ENCODE measurements at places on chromosomes 1 and 21.

DNA sequence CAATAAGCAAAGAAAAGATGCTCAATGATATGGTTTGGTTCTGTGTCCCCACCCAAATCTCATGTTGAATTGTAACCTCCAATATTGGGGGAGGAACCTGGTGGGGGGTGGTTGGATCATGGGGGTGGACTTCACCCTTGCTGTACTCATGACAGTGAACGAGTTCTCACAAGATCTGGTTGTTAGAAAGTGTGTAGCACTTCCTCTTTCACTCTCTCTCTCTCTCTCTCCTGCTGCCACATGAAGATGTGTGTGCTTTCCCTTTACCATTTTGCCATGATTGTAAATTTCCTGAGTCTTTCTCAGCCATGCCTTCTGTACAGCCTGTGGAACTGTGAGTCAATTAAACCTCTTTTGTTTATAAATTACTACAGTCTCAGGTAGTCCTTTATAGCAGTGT lies 248.4 kb downstream of the HHIPL2 start:
- DNase-seq: no peak

DNA sequence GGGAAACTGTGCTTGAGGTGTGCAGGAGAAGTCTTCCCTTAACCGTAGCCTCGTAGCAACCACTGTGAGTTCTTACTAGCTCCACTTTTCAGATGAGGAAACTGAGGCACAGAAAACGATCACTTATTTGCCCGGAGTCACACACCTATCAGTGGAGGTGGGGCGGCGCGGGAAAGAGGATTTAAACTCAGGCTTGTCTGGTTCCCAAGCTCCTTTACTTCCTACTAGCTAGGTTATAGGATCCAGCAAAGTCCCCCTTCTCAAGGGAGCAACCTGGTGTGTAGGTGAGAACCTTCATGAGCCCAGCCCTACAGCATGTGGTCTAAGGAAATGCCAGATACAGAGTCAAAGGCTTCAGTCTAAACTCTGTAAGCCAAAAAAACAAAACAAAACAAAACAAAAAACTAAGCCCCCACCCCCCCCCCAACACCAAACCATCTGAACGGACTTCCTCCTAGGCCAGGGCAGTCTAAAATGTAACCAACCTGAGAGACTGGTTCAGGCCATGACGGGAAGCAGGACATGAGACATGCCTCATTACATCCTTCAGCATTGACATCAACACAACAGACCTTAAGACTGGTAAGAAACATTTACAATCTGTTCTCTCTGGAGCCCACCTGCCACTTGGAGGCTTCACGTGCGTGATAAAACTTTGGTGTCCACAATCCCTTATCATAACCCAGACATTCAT lies 709 bp upstream of the FBXO42 start:
- no peak for DNase-seq

GRCh38 chr1:64263335-64263734 lies 59.9 kb downstream of the UBE2U start:
- DNase-seq: no peak

GRCh38 chr1:39701049-39701439 lies 9.8 kb upstream of the HPCAL4 start:
- DNase-seq: no peak

GRCh38 chr1:222251847-222252246 lies 296.1 kb downstream of the HHIPL2 start:
- no peak for DNase-seq

DNA sequence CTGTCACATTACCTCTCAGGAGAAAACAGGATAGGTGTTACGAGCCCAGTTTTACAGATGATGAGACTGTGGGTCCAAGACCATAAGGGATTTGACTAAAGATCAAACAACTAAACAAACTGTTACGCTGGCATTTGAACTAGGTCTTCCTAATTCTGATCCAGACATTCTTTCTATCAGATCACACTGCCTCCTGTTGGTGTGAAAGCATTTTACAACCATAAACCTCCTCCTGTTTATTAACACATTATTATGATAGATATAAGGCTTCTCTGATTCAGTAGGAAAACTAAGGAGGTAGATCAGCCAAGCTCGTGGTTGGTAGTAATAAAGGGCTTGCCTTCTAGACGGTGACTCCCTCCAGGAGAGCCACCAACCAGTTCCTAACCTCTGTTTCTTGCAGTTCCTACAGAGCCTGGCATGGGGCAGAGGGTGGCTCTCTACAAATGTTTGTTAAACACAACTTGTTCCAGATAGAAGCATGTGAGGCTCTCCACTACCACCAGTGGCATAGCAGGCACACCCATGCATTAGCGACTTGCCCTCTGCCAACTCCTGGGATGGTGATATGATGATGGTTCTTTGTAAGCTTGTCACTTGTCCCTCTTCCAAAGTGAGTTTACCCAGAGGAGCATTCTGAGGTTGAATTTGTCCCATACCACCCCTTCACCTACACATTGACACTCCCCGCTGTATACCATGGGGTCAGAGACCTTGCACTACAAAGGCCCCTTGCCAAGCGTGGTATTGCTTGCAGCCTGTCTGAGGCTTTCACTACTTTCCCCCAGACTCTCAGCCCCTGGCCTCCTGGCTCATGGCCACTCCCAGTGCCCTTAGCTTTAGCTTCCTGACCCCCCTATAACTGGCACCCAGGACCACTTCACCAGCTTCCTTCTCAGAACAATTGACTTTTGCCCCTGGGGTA lies 96.4 kb upstream of the HOOK1 start:
- peak; percentile 49 for DNase-seq

GRCh38 chr1:46081206-46081605 lies 51.2 kb downstream of the PIK3R3 start:
- no peak for DNase-seq

GRCh38 chr1:111709986-111710385 lies 29.2 kb downstream of the INKA2 start:
- no peak for DNase-seq

- no peak for DNase-seq
These were observed 114.0 kb upstream of the GJB5 start for GRCh38 chr1:34640654-34641401.

- DNase-seq: no peak
These were observed 167.3 kb downstream of the ZZZ3 start for GRCh38 chr1:77514921-77515776.

GRCh38 chr21:40339050-40339449 lies 471.8 kb downstream of the PCP4 start:
- DNase-seq: no peak

GRCh38 chr1:170804419-170804818 lies 130.9 kb upstream of the MROH9 start:
- DNase-seq: no peak

DNA sequence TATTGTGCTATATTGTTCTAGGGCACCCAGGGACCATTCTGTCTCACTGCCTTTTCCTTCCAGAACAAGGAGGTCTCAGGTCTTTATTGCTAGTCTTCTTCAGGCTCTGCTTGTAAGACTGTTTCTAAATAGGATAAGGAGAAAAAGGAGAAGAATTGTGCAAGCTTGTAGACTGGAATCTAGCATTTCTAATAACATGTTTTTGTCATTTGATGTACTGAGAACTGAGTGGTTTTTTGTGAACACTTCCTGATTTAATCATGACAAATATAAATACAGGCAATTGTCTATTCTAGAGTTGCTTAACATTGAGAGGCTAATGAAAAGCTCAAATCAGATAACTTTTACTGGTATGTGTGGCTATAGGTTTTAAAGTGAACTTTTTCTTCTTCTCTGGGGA lies 77.6 kb downstream of the CLIC4 start:
- DNase-seq: no peak

DNA sequence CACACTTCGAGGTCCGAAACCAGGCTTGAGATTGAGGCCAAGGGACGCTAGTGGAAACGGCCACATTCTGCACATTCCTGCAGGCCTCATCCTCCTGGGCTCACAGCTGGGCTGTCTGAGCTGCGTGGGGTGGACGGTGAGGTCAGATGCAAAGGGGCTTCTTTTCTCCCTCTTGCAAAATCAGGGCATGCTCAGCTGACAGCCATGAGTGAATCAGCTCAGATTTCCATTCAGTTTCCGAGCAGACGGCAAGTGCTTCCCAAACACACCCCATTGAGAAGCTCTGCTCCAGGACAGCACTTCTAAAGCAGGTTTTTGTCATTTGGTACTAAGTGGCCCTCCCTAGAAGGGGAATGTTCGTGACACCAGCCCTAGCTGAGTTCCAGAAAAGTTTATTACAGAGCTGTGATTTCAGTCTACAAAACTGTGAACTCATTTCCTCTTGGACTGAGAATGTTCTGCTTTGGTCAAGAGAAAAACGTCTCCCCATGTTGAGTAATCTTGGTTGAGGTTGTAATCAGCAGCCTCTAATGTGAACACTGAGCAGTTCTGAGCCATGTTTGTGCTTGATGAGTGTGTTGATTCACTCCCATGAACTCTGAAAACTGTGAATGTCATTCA lies 10.0 kb downstream of the PDPN start:
- no peak for DNase-seq

GRCh38 chr1:247218121-247218651 lies 37.7 kb upstream of the VN1R5 start:
- no peak for DNase-seq

DNA sequence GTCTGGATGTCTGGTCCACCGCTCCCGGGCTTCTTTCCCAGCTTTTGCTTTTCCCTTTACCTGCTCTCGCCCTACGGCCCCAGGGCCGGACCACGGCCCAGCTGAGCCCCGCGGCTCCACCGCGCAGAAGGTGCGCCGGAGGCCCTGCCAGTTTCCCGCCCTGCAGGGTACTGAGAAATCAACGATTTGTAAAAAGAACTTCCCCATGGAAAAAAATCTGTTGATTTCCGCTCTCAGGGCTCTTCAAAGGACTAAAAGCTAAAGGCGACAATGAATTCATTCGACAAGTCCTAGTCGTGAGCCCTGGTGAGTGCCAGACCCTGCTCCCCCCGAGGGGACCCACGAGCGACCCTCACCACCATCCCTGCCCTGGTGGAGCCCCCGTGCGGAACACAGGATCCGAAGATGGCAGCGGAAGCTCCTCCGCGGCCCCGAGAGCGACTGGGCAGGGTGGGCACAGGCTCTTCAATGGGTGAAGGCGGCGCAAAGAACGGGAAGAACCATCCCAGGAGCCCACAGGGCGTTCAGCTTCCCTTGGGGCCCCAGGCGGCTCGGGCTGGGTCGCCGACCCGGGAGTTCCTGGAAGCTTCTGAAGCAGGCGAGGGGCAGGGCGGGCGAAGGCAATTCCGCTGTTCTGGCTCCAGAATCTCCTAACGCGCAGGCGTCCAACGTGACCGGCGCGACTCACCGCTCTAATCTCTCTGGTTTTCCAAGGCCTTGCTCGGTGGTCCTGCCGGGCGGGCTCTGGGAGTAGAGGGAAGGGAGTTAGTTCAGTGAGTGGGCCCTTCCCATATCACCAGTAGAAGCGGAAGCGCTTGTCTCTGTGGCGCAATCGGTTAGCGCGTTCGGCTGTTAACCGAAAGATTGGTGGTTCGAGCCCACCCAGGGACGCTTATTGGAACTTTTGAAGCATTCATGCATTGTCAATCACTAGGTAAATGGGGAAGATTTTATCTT lies 6.6 kb upstream of the RNU1-2 start:
- DNase-seq: no peak

DNA sequence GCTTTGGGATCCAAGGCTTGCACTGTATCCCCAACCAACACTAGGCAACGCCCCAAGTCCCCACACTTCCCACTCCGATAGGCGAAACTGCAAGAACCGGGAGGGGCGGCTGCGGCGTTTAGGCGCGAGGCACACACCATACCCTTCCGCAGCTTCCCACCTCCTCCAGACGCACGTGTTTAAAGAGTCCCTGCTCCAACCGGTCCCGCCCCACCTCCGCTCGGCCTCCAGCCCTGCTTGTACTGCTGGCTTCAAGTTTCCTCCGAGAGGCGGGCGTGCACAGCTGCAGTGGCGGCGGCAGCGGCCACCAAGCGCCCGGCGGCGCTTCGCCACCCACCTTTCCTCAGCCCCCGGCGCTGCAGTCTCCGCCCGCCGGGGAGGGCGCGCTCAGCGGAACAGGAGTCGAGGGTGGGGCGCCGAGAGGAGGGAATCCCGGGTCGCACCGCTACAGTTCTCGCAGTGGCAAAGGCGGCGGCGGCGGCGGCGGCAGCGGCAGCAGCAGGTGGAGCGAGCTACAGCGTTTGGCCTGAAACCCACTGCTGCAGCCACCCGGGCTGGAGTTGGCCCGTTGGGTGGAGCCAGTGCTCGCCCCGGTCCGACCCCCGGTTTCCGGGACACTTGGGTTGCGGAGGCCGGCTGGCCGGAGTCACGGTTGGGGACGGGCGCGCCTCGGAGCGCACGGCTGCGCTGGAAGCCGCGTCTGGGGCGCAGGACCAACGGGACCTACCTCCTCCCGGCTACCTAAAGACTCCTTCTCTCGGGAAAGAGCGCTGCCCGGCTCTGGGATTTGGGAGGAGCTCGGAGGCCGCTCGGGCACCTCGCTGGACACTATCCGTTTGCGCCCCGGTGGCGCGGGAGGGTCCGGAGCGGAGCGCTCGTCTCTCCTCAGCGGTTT lies at the start of gene CNIH3:
TSS of gene CNIH3 (plus strand) at position 457 of the 895 bp plus-strand sequence. CDS start 858 bp downstream, outside the sequence.
- DNase-seq: peak; percentile 85

DNA sequence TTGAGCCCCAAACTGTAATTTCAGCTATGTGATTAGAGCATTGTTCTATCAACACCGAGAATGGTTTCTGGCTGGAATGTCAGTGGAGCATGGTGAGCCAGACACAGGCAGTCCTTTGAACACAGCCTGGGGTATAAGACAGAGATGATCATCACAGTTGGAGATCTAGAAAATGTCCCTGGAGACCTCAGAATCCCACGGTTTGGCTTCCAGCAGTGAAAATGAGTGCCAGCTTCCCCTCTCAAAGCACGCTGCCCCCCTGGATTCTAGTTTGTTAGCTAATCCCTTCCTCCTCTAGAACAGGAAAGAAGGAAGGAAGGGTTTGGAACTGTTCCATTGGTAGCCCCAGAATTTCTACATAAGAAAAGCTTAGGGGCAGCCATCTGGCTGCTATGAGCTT lies 59.9 kb upstream of the JAK1 start:
- DNase-seq: no peak

DNA sequence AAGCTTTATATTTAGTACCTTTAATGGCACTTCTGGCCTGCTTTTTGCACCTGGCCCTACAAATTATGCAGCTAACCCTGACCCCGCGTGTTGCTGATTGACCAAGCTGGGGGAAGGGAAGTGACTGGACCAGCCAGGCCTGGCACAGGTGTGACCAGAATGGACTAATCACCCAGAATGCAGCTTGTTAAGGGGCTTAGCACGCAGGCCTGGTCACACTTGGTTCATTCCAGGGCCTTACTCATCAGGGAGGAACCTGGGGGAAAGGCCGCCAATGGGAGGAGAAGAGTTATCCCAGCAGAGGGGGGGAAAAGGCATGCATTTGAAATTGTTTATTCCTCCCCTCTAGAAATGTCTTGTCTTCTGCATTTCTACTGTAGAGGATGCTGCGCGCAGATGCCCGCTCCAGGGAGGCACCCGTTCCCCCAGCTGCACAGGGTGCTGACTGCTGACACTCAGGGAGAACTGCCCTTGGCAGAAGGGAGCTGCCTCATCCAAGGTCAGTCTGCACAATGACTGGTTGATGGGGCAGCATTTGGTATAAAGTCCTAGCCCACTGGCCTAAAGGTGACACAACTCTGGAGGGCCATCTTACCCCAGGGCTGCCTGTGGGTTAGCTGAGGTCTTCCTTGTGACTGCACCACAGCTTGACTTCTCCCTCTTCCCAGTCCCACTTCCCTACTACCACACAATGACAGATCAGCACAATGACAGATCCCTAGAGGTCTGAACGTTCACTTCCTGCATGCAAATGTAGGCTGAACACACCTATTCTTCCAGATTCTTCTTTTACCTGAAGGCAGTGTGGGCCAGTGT lies 29.0 kb downstream of the DHCR24 start:
- DNase-seq: no peak

Data from HEK293T (cell line).